ENCODE measurements at places on chromosomes 12 and 14.
A peak's percentile ranks its signal among the peaks of the same experiment; 100 is the strongest.

DNA sequence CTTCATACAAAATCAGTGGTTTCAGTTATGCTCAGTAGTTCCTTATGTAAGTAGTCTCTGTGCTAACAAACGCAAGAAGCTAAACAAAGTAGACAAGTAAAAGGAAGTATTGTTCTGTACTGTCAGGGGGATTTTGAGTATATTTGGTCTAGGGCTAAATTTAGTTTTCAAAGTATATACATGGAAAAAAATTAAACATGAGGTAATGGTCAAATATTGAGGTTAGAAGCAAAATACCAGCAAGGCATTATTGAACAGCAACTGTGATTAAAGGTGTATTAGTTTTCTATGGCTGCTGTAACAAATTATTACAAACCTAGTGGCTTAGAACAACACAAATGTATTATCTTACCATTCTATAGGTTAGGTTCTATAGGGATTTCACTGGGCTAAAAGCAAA, 18.8 kb downstream of the GNG2 start:
- no peak for DNase-seq

- DNase-seq, result no peak
These were observed 159.2 kb downstream of the PAX9 start for GRCh38 chr14:36820901-36821300.

DNA sequence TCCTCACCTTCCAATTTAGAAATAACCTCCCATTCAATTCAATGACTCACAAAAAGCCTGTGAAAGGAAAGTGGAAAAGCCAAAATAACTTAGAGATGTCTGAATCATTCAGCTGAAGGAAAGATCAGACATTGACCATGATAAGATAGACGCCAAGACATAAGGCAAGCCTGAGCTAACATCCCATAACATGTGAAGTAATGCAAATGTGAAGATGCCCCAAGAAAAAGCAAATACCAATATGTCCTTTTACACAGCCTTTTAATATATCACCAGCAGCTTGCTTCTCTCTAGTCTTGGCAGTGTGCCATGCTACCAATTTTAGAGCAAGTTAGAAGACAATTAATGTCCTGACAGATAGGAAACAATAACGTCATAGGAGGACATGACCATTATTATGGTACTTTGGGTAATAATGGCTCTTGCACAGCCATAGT, 2.4 kb upstream of the NUMB start:
- DNase-seq, result peak; percentile 54

DNA sequence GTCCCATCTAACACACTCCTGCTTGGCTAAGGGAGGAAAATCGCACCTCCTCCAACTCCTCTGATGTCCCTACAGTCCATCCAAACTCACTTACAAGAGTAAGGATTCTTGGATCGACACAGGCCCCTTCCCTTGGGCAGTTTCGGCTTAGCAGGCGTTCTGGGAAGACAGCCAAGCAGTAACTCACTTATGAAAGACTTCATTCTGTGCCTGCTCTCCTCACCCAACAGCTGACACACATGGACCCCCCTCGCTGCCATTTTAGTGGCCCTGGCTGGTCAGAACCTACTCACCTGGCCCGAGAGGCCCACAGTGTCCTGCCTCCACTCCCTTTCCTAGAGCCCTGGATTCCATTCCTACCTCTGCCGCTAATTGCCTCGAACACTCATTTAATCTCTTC, 52.3 kb upstream of the BCL2L14 start:
- DNase-seq, result peak; percentile 49

DNA sequence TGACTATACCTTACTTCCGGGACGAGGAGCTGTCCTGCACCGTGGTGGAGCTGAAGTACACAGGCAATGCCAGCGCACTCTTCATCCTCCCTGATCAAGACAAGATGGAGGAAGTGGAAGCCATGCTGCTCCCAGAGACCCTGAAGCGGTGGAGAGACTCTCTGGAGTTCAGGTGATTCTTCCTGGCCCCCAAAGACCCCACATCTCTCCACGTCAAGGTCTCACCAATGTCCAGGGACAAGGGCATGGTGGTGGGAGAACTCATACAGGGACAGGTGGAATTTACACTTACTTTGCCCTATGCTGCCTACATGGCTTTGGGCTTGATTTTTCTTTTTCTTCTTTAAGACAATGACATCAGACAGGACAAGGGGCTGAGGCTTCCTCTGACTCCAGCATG, 7.1 kb downstream of the SERPINA3 start:
- DNase-seq, result no peak

- no peak for DNase-seq
These were observed 19.0 kb downstream of the FAM222A start for GRCh38 chr12:109732321-109733305.

- DNase-seq, result no peak
These were observed 5.0 kb upstream of the OR10P1 start for GRCh38 chr12:55631733-55632132.

- DNase-seq, result peak; percentile 57
These were observed 65.3 kb upstream of the TRAF3 start for GRCh38 chr14:102711946-102712345.

Measured in kidney tubule cell (primary cell).